NCI-H1092 (cell line): ENCODE measurements at places on chromosomes 6 and 20.

- DNase-seq: no peak
Measured at GRCh38 chr6:117506180-117506835, 23.8 kb downstream of the DCBLD1 start.

DNA sequence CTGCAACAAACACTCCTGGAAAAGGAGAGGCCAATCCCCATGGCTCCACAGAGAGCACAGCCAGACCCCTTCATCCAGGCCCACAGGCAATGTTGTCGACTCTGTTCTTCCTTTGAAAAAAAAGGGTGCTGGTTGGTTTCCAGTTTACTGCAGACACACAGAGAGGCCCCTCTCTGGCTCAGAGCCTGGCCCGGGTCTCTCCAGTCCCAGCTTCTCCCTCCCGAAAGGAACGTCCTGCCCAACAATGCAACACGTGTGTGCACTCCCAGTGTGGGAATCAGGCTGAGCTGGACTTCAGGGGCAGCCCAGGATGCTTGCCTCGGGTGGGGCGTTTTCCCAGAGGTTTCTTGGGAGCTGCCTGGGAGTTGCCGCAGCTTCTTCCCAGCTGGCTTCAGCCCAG, 4.5 kb upstream of the NKAIN4 start:
- no peak for DNase-seq

GRCh38 chr6:100915876-100916275, 34.7 kb upstream of the ASCC3 start:
- no peak for DNase-seq

GRCh38 chr6:43758617-43759050, 11.4 kb upstream of the VEGFA start:
- no peak for DNase-seq

GRCh38 chr20:2798814-2799213, 1.6 kb downstream of the CPXM1 start:
- DNase-seq: no peak

GRCh38 chr6:101522254-101522653, 128.7 kb downstream of the GRIK2 start:
- DNase-seq: no peak

DNA sequence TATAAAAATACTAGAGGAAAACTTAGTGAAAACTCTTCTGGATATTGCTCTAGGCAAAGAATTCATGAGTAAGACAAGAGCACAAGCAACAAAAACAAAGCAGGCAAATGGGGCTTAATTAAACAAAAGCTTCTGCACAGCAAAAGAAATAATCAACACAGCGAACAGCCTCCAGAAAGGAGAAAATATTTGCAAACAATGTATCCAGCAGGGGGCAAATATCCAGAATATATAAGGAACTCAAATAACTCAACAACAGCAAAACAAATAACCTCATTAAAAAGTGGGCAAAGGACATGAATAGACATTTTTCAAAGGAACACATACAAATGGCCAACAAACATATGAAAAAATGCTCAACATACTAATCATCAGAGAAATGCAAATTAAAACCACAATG, 17.1 kb upstream of the HECA start:
- DNase-seq: no peak

GRCh38 chr6:99611148-99611547, 4.5 kb downstream of the PRDM13 start:
- no peak for DNase-seq

- no peak for DNase-seq
Measured at GRCh38 chr6:1200409-1201101, 111.3 kb upstream of the FOXQ1 start.

DNA sequence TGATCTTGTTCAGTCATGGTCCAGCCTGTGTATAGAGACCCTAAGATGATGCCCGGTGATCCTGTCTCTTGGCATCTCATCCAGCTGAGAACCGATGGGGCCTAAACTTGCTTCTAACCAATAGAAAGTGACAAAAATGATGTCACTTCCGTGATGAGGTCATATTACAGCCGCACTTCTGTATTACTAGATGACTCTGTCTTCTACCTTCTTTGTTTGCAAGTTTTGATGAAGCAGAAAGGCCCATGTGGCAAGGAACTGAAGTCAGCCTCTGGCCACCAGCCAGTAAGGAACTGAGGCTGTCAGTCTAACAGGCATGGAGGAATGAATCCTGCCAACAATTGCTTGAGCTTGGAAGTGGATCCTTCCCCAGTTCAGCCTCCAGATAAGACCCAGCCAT, 32.8 kb upstream of the HLA-C start:
- DNase-seq: no peak

GRCh38 chr6:3350252-3350796, 91.6 kb downstream of the PSMG4 start:
- DNase-seq: no peak

- DNase-seq: no peak
Measured at GRCh38 chr20:19070681-19071445, 141.6 kb upstream of the SLC24A3 start.

- DNase-seq: peak; percentile 23
Measured at GRCh38 chr20:5402903-5403531, 86.3 kb upstream of the PROKR2 start.

GRCh38 chr6:73639040-73639439, 14.8 kb downstream of the SLC17A5 start:
- no peak for DNase-seq

GRCh38 chr20:50224531-50225255, 34.1 kb downstream of the CEBPB start:
- no peak for DNase-seq

DNA sequence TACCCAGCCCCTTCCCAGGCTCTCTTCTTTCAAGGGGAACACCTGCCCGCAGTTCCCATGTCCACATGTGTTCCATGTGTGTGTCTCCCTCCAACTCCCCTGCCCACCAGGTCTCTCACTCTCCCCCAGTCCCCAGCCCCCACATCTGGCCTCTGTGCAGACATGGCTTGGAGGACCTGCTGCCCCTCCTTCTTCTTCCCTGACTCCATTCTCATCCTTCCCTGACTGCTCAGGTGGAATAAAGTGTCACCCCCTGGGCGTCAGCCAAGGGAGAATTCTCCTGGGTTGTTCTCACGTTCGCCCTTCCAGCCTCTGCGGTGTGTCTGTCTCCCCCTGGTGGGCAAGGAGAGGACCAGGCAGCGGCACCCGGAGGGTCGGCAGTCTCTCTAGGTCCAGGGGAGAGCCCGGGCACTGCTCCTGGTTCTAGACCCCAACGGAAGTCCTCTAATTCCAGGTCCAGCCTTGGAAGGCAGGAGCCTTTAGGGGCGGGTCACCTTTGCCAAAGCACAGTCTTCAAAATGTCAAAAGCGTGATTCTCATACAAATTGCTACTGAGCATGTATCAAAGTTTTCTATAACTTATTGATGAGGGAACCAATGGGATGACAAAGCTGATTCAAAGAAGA, 50.5 kb downstream of the EBF4 start:
- DNase-seq: peak; percentile 85

GRCh38 chr6:37990762-37991525, 171.4 kb downstream of the ZFAND3 start:
- no peak for DNase-seq

- no peak for DNase-seq
Measured at GRCh38 chr6:45156075-45156474, 172.1 kb upstream of the RUNX2 start.

- DNase-seq: no peak
Measured at GRCh38 chr20:8786383-8786782, 282.5 kb upstream of the PLCB4 start.

GRCh38 chr6:57159127-57159526, 13.0 kb upstream of the BAG2 start:
- DNase-seq: no peak

- no peak for DNase-seq
Measured at GRCh38 chr6:88380083-88380482, 213.9 kb upstream of the CNR1 start.

DNA sequence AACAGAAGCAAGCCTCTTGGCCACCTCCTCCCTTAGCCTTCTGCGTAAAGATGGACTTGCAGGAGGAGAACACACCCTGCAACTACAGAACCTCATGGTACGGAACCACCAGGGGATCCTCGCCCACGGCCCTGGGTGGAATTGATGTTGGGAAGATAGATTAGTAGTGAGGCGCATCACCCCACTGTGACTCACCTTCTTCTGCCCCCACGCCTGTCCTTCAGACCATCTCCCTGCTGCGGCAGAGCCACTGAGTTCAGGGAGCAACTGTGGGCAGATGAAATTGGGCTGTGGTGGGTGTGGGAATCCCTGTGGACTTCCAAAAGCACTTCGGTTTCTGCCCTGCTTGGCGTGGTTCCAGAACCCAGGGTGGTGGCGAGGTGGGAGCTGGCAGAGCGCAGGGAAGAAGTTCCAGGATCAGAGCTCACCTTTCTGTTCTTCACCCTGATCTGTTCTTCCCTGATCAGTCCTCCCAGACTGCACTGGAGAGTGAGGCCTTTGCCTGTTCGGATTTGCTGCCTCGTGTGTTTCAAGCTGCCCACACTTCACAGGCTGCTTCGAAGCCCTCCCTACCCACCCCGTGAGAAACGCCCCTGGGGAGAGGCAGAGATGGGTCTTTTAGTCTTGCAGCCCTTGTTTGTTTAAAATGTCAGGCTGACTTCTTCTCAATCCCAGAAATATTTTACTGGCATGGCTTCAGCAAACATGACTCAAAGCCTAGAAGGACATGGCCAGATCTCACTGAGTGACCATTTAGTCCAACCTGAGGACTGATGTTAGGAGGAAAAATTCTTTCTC, 92.8 kb upstream of the MLN start:
- no peak for DNase-seq

GRCh38 chr6:166541876-166542579, 44.5 kb downstream of the RAMACL start:
- DNase-seq: no peak

DNA sequence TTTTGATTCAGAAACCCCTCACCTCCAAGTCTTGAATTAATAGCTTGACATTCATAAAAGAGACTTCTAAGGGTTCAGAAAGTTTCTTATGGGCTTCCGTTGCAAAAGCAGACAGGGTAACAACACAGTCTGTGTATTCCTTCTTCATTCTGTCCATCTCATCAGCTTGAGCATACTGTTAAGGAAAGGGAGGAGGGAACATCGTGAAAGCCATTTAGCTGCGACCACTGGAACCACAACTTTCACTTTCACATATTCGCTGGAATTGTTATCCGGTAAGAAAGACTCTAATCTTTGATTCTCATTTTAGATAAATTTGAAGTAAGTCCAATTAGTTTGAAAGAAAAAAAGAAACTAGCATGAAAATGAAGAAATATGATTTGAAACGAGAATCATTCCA, 174.4 kb downstream of the SYNE1 start:
- DNase-seq: no peak

DNA sequence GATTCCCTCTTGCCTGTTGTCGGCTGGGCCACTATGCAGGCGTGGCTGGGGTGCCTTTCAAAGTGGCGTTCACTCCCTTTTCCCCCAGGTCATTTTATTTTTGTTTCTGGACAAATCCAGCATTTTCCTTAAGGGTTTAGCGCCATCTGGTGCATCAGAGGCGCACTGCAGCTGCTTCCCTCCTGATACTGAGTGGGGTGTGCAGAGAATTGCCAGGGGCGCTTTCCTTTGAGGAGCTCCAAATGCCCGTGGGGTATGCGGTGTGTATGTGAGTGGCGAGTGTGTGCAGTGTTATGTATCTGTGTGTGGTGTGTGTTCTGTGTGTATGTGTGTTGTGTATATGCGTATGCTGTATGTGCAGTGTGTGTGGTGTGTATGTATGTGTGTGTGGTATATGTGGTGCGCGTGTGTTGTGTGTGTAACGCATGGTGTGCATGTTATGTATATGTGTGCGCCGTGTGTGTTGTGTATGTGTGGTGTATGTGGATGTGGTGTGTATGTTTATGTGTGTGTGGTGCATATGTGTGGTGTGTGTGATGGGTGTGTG, 100.1 kb upstream of the AGPAT4 start:
- peak; percentile 65 for DNase-seq

- DNase-seq: no peak
Measured at GRCh38 chr20:51738877-51739447, 29.2 kb downstream of the ATP9A start.

DNA sequence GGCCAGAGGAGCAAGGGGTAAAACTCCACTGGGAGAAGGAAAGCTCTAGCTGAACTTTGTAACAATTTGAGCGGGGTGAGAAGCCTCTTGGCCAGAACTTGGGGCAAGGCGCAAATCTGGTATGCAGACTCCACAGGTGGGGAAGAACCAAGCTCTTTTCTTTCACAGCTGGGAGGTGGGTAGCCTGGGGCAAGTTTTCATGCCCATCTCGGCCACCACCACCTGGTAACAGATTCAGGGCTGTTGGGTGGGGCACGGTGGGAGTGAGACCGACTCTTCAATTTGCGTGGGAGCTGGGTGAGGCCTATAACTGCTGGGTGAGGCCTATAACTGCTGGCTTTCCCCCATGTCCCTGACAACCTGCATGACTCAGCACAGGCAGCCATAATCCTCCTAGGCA, 37.5 kb downstream of the SDHAF4 start:
- no peak for DNase-seq

DNA sequence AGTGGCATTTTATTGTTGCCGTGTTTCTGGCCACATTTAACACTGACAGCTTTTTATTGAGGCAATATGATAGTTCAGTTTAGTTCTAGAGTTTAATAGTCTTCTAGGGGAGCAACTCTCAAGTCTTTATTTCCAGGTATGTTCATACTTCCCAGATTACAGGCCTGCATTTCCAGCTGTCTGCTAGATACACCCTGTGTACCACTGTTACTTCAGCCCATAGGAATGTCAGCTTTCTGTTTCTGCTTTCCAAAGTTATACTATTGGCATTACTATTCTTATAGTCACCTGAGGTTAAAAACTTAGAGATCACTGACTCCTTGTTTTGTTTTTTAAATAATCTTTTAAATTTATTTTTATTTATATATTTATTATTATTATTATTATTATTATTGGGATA, 7.6 kb downstream of the ZNF451 start:
- no peak for DNase-seq

DNA sequence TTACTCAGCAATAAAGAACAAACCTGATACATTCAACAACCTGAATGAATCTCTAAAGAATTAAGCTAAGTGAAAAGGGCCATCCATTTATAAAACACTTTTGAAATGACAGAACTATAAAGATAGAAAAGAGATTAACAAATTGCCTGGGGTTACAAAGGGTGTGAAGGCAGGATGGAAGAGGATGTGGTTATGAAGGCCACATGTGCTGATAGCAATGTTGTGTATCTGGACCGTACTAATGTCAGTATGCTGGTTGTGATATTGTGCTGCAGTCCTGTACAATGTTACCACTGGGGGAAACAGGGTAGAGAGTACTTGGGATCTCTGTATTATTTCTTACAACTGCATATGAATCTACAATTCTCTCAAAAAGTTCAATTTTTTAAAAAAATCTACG, 36.4 kb downstream of the ELOVL5 start:
- DNase-seq: no peak

DNA sequence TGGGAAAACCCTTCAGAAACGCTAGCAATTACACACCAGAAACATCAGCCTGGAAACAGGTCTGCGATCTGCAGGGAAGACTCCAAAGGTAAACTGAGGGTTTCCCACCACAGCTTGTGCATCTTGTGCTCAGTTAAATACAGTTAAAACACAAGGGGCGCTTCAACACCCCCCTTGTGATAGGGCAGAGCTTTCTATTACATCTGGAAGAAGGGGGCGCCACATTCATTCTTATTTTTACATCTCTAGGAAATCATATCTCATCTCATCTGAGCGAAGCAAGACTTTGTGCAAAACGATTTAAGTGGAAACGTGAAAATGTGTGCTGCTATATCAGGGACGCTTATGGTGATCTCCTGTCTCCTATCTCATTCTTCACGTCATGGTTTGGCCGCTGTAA, 58.5 kb downstream of the PRND start:
- no peak for DNase-seq
